Fibroblast of lung (primary cell): ENCODE measurements at places on chromosomes 5 and 9.
A peak's percentile ranks its signal among the peaks of the same experiment; 100 is the strongest.

- DNase-seq = no peak
These were observed 775.3 kb upstream of the DMAC1 start for GRCh38 chr9:8574846-8575245.

- DNase-seq = no peak
These were observed 100.5 kb upstream of the SNX2 start for GRCh38 chr5:122674385-122674784.

DNA sequence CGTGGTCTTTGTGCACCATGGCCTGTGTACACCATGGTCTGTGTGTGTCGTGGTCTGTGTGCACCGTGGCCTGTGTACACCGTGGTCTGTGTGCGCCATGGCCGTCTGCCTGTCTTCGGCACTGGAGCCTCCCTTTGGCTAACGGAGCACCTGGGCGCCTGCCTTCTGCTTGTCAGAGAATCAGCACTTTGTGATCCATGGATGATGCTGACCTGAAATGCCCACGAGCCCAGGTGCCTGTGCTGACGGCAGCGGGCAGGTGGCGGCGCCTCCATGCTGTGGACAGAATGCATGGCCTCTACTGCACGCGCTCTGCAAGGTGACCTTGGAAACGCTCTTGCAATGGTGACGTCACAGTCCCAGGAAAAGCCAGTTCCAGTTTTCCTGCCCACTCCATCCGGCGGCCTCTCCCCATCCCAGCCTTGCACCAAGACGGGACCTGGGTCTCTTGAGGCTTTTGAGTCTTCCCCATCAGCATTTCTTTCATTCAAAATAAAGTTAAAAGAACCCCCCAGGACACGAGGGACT, 14.6 kb downstream of the LCN9 start:
- no peak for DNase-seq

DNA sequence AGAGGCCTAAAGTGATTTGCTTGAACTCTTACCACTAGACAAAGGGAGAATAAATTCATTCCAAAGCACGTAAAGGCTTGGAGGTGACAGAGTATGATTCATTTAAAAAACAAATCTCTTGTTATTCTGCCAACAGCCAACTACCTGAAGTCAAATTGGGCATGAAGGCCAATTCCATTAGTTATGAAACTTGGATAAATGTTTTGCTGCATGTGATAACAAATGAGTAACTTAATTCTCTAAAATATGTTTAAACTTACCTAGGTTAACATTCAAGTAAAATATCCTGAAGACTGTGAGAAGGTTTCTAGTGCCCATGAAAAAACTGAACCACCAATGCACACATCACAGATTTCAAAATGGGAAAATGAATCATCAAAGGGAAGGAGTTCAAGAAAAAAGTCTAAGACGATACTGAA, 120.1 kb upstream of the TSLP start:
- no peak for DNase-seq

- no peak for DNase-seq
These were observed 112.5 kb upstream of the SLCO6A1 start for GRCh38 chr5:102611312-102611711.

DNA sequence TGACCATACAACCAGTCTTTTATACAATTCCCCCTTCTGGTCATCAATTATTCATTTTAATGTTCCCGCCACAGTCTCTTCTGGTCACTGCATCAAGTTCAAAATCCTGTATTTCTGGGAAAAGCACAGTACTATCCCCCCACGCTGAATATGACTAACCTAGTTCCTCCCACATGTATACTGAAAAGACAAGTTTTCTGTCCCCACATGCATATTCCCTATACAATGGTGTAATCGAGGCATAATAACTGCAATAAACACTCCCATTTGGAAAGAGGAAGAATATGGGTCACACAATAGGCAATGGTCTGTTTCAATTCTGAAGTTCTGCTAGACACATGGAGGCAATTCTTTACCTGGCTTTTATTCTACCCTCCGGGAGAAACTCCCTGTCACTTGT, 344.9 kb downstream of the EFNA5 start:
- DNase-seq = no peak

- peak; percentile 50 for DNase-seq
These were observed 20.4 kb downstream of the PDE4D start for GRCh38 chr5:59873113-59873512.

GRCh38 chr9:117412006-117412715, 2.7 kb downstream of the ASTN2 start:
- no peak for DNase-seq

DNA sequence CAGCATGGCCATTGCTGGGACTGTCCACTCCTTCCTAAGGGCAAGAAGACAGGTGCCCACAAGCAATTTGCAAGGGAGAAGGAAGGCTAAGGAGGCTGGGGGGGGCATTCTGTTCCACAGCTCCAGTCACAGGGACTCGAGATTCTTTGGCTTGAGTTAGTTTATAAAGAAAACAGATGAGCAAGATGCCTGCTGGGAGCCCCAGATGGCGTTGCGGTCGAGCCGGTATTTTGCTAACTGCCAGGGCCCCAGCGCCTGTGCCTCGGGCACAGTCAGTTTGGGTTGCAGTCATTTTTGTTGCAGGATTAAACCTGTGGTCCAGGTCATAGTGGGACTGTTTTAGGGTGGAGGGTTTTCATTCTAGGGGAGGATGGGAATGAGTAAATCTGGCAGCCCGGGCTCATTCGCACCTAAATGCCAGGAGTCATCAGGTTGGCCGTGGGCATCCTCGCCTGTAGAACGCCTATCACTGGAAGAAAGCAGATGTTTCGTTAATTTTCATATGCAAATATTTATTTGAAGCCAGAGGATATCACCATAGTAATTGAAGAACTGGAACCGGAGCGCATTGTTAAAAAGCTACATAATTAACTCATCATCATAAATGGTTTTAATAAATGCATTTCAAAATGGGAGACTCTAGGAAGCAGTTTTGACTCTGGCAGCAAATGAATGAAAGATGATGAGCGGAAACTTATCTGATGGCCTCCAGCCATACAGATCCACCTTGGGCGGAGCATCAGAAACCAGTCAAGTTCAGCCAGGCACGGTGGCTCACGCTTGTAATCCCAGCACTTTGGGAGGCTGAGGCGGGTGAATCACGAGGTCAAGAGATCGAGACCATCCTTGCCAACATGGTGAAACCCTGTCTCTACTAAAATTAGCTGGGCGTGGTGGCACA, 87.1 kb upstream of the FCN2 start:
- no peak for DNase-seq

DNA sequence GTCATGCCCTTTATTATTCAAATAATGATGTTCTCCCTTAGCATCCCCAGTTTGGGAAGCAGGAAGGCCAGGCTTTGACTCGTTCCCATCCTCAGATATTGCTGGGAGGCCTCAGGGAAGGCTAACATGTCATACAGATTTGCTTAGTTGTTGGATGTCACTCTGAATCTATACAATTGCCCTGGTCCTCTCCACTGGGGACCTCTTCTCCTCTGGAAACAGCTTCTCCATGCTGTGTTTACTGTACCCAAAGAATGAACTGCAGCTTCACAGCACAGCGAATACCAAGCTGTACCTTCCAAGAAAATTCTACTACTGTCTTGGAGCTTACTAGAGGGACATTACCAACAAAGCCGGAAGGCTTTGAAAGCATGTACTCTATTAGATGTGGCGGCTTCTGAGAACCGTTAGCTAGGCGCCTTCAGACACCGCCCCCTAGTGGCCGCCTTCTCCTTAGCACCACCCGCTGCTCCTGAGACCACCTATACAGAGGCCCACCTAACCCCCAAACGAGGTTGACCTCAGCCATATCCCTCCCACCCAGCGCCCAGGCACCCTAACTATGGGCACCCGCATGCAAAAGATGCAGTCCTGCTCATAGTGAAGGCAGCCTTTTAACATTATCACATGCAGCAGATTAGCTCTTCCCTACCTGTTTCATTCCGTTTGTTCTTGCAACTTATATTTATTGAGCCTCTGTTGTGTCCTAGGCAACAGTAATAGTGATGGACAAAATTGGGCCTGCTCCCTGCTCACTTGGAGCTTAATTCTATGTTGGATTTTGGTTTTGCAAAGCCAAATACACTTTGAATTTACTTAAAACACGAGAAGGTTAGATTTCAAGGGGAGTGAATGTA, 34.9 kb upstream of the FOXI1 start:
- DNase-seq = peak; percentile 54

DNA sequence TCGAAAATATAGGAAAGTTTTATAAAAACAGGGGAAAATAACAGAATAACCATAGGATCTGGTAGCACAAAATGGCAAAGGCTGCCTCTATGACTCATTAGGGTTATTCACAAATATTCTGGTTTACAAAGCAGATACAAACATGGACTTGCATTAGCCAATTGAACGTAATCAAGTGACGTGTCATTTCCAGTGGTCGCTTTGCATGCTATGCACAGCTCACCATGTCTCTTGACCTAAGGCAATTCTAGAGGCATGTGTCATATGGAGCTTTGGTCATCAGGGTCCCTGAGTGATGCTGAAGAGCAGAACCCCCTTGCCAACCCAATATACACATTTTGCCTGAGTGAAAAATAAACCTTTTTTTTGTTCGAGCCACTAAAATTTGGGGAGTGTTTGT, 158.8 kb downstream of the TMEM161B start:
- no peak for DNase-seq

DNA sequence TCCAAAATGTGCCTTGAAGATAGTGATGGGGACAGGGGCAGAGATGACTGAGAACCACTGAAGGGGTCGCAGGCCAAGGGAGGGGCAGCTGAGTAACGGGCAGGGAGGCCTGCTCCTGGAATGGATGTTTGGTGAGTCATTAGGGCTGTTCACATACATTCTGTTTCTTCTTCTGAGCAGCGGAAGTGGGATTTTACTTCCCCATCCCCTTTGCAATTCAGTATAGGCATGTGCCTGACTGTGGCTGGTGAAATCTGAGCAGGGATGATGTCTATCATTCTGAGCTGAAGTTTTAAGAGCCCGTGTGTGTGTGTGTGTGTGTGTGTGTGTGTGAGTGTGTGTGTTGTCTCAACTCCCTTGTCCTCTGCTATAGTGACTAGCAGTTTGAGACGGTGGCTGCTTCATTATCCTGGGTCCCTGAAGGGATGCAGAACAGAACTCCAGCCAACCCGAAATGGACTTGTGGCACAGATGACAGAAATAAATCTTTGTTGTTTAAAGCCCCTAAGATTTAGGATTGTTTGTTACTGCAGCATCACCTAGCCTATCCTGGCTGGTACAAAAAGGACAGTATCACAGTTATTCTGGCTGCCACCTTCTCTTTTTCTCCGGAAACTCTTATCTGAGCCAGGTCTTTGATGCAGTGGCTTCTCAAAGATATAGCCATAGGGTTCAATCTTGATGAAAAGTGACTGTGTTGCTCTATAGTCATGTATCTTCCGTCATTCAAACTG, 29.2 kb upstream of the TGFBI start:
- peak; percentile 92 for DNase-seq

- DNase-seq = no peak
These were observed 37.0 kb upstream of the IL7R start for GRCh38 chr5:35819668-35820067.

GRCh38 chr5:18048449-18048848, 414.2 kb downstream of the TAF11L14 start:
- DNase-seq = no peak

GRCh38 chr9:100473276-100474081, 530 bp downstream of the TMEFF1 start:
- no peak for DNase-seq

- DNase-seq = no peak
These were observed 149.0 kb downstream of the TTC39B start for GRCh38 chr9:15158064-15158463.

DNA sequence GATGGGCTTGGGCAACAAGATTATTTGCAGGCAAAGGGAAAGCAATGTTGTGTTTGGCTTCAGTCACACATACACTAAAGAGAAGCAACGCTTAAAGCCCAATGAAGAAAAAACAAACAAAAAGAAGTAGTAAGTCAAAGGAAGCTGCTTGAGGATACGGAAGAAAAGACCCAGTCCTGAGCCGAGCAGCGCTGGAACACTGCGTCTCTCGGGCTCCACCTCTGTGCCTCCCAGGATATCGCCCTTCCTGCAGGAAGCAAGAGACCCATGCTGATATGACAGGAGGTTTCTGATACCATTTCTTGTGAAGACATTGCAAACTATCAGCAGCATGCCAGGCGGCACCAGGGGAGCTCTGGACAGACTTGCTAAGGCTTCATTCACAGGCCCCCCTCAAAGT, 9.9 kb downstream of the GNAQ start:
- DNase-seq = no peak

GRCh38 chr5:147160902-147161700, 73.7 kb upstream of the STK32A start:
- peak; percentile 27 for DNase-seq

GRCh38 chr5:91079037-91079436, 304.1 kb downstream of the ARRDC3 start:
- DNase-seq = peak; percentile 27

DNA sequence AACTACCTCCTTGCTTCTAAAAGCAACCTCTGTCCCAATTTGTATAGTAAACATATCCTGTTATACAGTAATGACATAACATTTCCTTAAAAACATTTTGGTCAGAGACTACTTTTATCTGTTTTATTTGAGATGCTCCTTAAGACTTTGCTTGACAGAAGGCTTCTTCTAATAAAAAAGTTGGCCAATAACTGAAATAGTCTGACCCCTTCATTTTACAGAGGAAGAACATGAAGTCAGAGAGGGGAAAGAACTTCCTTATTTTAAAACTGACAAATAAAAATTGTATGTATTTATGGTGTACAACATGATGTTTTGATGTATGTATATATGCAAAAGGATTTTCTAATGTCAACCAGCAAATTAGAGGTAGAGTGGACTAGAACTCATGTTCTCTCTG, 35.8 kb upstream of the SPARC start:
- DNase-seq = no peak

GRCh38 chr5:154400678-154401077, 45.1 kb upstream of the SAP30L start:
- DNase-seq = no peak

DNA sequence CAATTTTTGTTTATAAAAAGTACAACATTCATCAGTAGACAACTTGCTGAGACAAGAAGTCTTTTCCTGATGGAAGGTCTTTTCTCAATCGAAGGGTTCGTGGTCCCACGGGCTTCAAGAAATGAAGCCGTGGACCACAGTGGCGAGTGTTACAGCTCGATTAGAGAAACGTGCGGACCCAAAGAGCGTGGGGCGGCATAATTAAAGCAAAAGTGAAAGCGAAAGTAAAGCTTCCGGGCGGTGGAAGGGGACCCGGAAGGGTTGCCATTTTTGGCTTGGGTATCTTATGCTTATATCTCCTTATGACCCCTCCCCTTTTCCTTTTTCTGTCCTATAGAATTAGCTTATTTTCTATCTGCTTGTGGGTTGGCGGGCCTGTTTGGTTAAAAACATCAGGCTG, 2309.4 kb upstream of the ACO1 start:
- DNase-seq = no peak
